Fibroblast of gingiva (primary cell): ENCODE measurements at places on chromosomes 3 and 15.

- no peak for DNase-seq
Measured at GRCh38 chr3:119403201-119403600, 60.2 kb downstream of the TMEM39A start.

- no peak for DNase-seq
Measured at GRCh38 chr3:36776436-36776835, 12.1 kb upstream of the DCLK3 start.

DNA sequence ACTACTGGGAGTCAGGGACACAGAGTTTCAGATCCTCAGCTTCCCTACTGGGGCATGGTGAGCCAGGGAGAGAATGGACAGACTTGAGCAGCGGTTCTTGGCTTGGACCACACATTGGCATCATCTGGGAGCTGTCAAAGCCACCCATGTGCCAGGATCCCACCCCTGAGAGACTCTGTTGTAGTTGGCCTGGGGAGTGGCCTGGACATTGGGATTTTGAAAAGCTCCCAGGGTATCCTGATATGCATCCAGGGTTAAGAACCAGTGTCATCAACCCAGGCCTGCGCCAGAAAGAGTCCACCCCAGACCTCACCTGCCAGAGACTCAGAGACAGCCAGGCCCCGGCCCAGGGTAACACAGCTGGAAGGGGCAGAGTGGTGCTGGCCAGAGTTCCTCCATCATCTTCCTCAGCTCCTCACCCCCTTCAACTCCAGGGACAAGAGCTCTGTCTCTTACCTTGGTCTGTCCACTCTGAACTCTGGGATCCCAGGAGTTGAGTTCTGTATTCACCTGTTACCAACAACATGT is 33.0 kb upstream of the CHRNB4 start:
- DNase-seq = no peak

DNA sequence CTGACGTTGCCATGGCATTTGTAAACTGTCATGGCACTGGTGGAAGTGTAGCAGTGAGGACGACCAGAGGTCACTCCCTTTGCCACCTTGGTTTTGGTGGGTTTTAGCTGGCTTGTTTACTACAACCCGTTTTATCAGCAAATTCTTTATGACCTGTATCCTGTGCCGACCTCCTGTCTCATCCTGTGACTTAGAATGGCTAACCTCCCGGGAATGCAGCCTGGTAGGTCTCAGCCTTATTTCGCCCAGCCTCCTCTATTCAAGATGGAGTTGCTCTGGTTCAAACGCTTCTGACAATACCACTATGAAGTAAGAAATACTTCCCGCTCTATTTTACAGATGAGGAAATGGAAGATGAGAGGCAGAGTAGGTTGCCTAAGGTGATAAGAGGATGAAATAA is 16.6 kb downstream of the PAQR9 start:
- no peak for DNase-seq

- no peak for DNase-seq
Measured at GRCh38 chr3:39515681-39516441, 48.4 kb downstream of the MOBP start.

DNA sequence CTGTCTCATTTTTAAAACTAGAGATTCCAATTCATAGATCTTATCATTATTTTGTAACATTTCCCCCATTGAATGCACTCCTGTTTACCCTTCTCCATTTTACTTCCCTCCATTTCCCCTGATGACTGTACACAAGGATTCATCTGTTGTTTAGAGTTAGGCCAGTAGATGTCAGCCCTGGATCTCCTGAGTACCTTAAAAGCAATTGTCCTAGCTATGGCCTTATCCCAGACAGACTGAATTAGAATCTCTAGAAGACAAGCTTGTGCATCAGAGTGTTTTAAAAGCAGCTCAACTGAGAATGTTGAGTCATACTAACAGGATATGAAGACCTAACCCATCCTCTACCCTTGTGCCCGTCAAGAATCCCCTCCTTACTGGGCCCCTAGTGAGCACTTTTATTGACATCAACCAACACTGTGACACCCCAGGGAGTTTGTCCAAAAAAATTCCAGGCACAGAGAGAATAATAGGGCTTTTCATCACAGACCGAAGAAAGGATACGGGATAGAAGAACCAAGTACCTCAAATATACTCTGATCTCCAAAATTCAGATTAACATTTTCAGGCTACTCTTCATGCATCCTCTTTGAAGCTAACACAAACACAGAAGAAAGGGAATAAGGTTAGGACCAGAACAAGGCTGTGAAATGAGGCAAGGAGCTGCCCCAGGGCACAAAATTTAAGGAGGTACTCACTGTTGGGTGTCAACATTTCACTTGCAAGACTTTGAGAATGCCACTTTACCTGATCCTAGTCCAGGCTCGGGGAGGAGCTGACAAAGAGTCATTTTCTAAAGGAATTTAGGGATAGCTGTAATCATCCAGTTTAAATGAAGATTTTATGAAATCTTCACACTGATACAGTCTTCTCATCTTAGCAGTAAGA is 17.1 kb downstream of the ZBED2 start:
- DNase-seq = peak; percentile 62

DNA sequence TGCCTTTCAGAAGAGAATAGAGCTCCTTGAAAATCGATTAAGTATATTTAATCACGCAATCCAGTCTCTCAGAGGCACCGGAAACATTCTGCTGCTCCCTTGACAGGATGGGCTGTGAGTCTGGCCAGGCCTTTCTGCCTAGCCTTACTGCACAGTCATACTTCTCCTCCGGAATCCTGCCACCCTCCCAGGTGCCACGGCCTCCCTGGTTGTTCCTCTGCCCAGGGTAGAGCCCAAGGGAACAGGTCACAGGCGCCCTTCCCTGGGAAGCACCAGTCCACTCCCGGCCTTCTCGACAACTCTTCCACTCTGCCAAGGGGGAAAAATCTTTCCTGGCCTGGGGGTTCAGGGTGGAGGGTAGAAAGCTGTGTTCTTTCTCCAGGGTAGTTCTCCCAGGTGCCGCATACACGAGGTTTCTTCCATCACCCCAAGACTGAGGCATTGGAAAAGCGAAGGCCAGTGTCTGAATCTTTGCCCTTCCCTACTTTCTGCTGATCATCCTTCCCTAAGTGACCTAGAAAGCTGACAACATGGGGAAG is 17.4 kb upstream of the SYNM start:
- no peak for DNase-seq

DNA sequence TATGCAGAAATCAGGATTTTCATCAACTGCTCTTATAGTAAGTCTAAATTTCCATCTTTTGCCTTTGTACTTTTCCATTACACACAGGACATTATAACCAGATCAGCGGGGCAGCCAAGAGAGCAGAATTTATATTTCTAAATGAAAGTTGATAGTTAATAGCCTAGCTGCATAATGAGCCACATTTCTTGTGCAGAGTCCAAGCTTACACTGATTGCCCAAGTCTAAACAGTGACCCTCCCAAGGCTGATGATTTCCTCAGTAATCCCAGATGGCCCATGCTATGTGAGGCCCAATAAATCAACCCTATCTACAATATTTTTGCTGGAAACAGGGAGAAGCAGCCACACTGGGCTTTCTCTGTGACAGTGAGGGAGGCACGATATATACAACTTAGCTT is 475.8 kb upstream of the KCNMB2 start:
- DNase-seq = peak; percentile 96
